ENCODE measurements at places on chromosomes 16 and 17.
A peak's percentile ranks its signal among the peaks of the same experiment; 100 is the strongest.

- no peak for DNase-seq
Observed at GRCh38 chr17:38898291-38898679, 27.1 kb upstream of the LASP1NB start.

GRCh38 chr16:12191102-12191501 lies 214.6 kb downstream of the SNX29 start:
- no peak for DNase-seq

DNA sequence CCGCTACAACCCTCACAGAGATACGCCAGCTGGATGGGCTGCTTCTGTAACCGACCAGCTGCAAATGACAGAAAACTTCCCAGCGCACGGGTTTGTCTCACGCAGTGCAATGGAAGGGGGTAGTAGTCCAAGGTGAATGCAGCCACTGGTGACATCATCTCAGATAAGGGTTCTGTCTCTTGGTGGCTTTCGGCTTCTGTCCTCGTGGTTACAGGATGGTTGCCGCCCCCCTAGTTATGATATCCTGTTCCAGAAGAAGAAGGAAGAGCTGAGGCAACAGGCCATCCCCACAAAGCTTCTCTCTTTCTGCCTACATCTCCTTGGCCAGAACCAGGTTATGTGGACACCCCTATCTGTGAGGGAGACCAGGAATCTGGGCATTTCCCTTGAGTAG lies 40.3 kb upstream of the BAHCC1 start:
- no peak for DNase-seq

DNA sequence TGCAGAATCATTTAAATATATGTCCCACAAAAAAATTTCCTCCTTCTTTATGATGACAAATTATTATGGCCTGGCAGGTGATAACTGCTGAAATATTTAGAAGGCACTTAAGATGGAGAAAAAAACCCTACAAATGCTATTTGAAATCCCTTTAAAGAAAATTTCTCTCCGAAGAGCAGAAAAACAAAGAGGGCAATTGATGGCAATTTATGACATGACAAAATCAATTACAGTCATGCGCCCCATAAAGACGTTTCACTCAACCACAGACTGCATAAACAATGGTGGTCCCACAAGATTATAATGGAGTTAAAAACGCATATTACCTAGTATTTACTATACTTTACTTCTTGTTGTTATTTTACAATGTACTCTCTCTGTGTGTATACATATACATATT lies 25.2 kb upstream of the KIF2B start:
- DNase-seq, result no peak

GRCh38 chr16:15604460-15605440 lies 38.2 kb downstream of the MARF1 start:
- DNase-seq, result no peak

DNA sequence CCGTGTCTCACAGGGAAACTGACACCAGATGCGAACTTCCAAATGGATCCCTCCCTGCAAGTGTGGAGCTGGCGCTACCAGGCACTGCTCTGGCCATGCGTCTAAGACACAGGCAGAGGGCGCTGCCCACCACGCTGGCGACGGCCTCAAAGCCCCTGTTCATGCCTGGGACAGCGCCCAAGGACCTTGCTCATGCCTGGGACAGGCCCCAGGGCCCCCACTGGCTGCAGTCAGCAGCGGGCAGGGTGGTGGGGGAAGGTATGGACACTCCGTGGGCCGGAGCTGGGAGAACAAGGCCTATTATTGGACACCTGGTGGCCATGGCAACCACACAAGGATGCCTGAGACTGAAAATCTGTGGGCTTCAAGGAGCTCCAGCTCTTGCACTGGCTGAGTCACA lies 8.8 kb downstream of the ZG16B start:
- DNase-seq, result peak; percentile 65

GRCh38 chr17:8417806-8418205 lies 17.9 kb upstream of the NDEL1 start:
- no peak for DNase-seq

- DNase-seq, result no peak
Observed at GRCh38 chr17:40978575-40979151, 5.5 kb downstream of the KRT40 start.

DNA sequence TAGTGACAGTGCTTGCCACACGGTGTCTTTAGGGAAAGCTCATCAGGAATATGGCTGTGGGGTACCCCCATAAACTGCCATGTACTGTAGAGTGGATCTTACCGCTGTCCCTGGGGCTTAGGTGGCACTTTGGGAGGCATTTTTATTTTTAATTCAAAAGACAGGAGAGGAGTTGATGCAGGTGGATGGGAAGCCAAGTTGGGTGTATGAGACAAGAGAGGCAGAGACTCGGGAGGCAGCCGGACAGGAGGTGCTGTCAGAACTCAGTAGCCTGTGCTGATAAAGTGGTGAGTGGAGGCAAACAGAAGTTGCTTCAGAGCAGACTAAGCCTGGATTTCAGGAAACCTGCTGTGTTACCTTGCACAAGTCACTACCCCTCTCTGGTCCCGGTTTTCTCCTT lies 185.9 kb downstream of the TMEM132E start:
- DNase-seq, result no peak

- DNase-seq, result peak; percentile 82
Observed at GRCh38 chr16:77732241-77732946, 10.1 kb downstream of the NUDT7 start.

DNA sequence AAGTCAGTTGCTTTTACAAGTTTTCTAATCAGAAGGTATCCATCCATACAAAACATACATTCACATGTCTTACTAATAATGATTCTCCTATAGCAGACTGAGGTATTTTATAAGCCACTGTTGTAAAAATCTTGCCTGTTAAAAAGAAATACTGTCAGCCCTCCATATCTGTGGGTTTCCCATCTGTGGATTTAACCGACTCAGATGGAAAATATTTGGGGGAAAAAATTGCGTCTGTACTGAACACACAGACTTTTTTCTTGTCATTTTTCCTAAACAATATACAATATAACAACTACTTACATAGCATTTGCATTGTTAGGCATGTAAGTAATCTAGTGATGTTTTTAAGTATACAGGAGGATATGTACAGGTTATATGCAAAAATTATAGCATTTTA lies 90.4 kb downstream of the PARN start:
- DNase-seq, result no peak

- no peak for DNase-seq
Observed at GRCh38 chr16:83946781-83947566, 6.1 kb upstream of the OSGIN1 start.

DNA sequence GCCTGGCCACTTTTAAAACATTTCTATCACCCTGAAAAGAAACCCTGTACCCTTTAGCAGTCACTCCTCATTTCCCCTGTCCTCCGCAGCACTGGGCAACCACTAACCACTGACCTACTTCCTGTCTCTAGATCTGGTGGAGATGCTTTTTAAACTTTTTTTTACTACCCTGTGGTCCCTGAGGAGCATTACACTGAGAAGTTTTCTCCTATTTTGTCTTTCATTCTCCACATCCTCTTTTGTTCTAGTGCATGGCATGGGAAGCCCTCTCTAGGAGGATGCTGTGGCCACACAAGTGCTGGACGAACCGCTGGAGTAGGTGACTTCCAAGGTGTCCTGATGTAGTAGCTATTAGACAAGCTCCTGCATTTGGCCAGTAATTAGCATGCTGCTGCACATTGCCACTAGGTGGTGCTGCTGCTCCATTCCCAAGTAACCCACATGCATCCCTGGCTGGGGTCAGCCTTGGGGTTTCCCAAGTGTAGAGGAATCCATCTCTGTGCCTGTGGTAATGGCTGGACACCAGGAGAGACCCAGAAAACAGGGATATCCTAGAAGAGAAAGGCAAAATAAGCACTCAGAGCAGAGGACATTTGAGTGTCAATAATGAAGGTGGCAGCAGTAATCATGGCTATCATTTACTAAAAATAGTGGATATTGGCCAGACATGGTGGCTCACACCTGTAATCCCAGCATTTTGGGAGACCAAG lies 143.8 kb upstream of the CRHR1 start:
- DNase-seq, result peak; percentile 43

DNA sequence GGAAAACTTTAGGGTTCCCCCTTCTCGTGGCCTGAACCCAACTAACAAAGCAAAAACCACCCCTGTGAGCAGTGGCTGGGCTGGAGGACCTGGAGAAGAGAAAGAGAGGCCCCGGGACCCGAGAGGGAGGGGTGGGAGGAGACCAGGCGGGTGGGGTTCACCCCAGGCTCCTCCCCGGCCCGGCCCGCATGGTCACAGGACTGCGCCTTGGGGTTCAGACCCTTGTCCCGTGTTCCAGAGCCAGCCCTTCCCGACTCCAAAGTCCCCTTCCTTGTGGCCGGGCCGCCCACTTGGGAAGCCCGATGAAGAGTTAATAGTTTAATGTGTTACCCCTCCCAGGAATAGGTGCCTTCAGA lies 852 bp downstream of the MARVELD3 start:
- no peak for DNase-seq

DNA sequence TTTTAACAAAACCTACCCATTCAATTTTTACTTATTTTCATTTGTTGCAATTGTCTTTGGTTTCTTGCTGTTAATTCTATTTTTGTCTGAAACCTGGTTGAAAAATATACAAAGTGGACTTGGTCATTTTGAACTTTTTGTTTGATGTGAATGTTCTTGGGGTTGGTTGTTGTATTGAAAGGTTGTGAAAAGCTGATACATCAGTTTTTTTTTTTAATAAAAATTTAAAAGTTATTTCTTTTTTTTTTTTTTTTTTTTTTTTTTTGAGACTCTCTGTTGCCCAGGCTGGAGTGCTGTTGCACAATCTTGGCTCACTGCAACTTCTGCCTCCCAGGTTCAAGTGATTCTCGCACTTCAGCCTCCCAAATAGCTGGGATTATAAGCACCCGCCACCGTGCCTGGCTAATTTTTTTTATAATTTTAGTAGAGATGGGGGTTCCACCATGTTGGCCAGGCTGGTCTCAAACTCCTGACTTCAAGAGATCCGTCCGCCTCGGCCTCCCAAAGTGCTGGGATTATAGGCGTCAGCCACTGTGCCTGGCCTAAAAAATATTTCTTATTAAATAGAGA lies 28.9 kb downstream of the WIPF2 start:
- no peak for DNase-seq

DNA sequence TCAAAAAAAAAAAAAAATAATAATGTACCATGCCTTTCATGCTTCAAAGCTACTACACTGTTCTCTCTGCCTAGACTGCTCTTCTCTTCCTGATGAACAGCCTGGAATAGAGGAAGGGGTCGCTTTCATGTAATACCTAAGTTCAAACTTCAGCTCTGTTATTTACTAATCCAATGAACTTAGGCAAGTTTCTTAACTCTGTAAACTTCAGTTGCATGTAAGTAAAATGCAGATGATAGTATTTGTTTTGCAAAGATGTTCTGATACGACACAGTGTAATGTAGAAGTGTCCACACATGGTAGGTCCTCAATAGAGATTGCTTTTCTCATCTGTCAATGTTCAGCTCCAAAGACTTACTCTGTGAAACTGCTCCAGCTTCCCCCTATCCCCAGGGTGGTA lies 6.6 kb downstream of the COA3 start:
- no peak for DNase-seq

GRCh38 chr17:72420775-72421127 lies 299.9 kb downstream of the SOX9 start:
- no peak for DNase-seq

- DNase-seq, result no peak
Observed at GRCh38 chr17:77439189-77440018, 298.6 kb downstream of the SEC14L1 start.

- no peak for DNase-seq
Observed at GRCh38 chr16:12796498-12796897, 7.2 kb downstream of the CPPED1 start.

DNA sequence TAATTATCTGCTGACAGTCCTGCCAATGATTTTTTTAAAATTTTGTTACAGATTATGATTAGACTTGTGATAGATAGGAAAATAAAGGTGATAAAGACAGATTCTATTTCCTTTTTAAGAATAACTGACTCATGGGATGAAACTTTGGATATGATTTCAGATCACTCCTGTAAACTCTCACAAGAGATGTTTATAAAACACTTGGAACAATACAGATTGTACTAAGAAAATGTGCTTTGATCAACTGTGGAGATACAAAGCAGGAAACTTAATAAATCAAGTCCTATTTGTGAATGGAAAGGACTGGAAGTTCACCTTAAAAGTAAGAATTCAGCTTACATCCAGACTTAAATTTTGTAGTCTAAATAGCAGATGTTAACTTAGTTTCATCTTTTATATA lies 21.4 kb downstream of the MRTFB start:
- no peak for DNase-seq

- no peak for DNase-seq
Observed at GRCh38 chr17:49548506-49549310, 27.0 kb upstream of the NXPH3 start.

GRCh38 chr16:58040945-58041627 lies 15.5 kb downstream of the MMP15 start:
- DNase-seq, result no peak

DNA sequence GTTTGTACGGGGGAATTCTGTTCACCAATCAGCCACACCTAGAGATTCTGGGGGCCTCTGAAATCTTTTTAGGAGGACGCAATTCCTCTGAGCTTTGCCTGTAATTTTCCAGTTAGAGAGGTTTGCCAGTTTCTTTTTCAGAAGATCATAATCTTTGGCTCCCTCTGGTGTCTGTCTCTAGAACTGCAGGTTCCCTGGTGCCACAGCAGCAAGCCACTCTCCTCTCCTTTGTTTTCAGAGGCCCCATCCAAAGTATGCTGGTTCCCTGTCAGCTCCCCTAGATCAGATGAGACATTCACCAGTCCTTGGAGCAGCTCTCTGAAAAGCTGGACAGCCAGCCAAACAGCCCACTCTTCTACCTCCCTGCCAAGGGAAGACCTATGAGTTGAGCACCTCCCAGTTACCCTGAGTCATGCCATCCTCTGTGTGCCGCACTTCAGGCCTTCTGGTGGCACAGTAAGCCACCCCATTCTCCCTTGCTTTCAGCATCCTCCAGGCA lies 36.1 kb downstream of the RNF112 start:
- DNase-seq, result peak; percentile 49

DNA sequence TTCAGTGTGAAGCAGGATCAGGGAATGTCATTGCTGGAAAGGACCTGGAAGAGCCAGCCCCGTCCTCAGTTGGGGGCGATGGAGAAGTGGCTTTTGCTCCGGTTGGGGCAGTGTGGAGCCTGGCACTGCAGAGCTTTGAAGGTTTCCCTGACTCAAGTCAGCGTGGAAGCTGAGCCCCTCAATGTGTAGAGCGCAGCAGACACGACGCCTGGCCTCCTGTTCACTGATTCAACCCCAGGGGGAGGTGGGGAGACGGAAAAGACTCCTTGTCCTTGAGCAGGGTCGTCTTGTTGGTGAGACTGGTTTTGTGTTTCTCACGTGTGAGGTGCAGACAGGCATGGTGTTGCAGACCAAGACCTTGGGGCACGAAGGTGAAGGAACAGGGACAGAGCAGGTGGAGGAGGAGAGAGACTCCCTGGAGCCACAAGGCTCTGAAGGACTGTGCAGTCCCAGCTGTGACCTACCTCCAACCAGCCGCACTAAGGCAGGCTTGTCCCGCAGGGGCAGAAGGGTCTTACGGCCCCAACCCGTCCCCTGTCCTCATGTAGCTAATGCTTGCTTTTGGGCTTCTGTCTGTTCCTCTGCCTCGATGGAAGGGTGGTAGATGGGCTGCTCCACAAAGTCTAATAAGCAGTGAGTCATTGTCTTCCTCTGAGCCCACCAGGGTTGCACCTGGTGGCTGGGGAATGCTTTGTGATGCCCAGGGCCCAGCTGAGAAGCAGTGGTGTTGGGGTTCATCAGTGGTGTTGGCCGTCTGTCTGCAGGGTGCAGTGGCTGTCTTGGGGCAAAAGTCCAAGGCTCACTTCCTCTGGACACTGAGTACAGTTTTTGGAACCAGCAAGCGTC lies 47.8 kb downstream of the MPRIP start:
- DNase-seq, result no peak
